ENCODE measurements at places on chromosomes 11 and 22.
A peak's percentile ranks its signal among the peaks of the same experiment; 100 is the strongest.

- DNase-seq = peak; percentile 1
- H3K4me3 ChIP-seq = no peak overlapping the region
- no peaks in the 10 kb centered on the region for H3K36me3 ChIP-seq
- H3K4me1 ChIP-seq = no peaks in the 10 kb centered on the region
- H3K27me3 ChIP-seq = no peaks in the 10 kb centered on the region
- no peak overlapping the region for H3K27ac ChIP-seq
These were observed 123.1 kb downstream of the ARHGAP42 start for GRCh38 chr11:100810146-100810545.

DNA sequence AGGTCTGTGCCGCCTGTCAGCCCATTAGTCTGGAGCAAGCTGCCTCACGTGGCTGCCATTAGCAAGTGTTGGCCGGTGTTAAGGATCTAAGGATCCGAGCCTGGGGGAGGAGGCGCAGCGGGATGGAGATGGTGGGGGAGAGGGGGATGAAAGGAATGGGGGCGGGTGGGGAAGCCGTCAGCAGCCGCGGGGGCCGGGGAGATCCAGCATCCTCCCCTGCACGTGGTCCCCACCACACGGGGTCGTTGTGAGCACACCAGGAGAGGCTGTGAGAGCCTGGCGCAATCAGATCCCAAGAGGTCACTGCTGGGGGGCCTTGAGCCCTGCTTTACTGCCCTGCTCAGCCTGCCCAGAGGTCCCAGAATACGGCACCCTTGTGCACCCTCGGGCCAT, 7.3 kb downstream of the CABP7 start:
- peak; percentile 29 for DNase-seq
- no peak overlapping the region for H3K27ac ChIP-seq
- H3K4me3 ChIP-seq = no peak overlapping the region
- no peaks in the 10 kb centered on the region for H3K36me3 ChIP-seq
- H3K27me3 ChIP-seq = peaks cover 10% of the 10 kb centered on the region

GRCh38 chr11:65615950-65616574, 486 bp downstream of the PCNX3 start:
- H3K4me1 ChIP-seq = peaks cover 43% of the 10 kb centered on the region
- no peak for DNase-seq
- H3K4me3 ChIP-seq = peak overlapping the region; percentile 86
- no peaks in the 10 kb centered on the region for H3K27me3 ChIP-seq
- peak overlapping the region; percentile 91 for H3K27ac ChIP-seq
- peaks cover 49% of the 10 kb centered on the region for H3K36me3 ChIP-seq

DNA sequence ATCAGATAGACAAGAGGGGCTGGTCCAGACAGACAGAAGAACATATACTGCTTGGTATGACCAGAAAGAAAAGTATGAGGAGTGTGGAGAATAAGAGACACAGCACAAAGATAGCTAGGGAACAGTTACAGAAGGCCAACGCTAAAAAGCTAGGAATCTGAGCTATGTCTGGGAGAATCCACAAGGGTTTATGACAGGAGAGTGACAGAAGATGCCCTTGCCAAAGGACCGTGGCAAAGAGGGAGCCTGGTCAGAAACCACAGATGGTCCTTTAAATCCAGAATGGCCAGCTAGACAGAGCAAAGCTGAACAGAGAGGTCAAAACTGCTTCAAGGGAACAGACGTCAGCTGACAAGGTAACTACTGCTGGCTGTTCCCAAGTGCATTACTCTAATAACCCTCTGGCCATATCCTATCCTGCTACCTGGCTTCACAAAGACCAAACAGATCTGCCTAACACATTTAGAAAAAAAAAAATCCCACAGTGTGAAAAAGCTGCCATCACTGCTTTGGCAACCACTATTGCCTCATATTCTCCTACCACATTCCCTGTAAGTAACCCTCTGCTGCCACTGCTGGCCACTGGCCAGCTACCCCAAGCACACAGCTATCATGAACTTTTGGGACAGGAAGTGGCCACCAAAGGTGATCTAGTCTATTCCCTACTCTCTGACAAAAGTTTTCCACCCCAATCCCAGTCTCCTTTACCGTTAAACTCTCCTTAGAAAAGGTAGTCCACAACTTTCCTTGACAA, 7.3 kb downstream of the SERGEF start:
- peaks cover 18% of the 10 kb centered on the region for H3K36me3 ChIP-seq
- no peak overlapping the region for H3K4me3 ChIP-seq
- no peaks in the 10 kb centered on the region for H3K4me1 ChIP-seq
